ENCODE measurements at places on chromosomes 4 and X.

GRCh38 chr4:115918149-115918548 is 804.7 kb upstream of the NDST4 start:
- no peak for DNase-seq

GRCh38 chrX:134537179-134537955 is 77.4 kb downstream of the HPRT1 start:
- DNase-seq, result no peak

DNA sequence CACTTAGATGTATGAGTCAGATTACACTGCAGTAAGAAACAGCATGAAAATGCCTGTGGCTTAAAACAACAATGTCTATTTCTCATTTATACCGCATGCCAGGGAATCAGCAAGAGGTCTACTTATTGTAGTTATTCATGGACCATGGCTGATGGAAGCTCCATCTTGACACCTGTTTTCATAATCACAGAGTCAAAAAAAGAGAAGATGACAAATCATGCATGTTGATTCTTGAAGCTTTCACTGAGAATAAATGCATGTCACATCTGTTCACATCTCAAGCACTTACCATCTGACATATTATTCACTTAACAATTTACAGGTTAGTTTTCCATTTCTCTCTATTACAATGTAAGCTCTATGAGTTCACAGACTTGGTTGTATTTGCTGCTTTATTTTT is 194.2 kb upstream of the SLITRK2 start:
- no peak for DNase-seq

- no peak for DNase-seq
These were observed 140.2 kb upstream of the EDNRA start for GRCh38 chr4:147340591-147341120.

- no peak for DNase-seq
These were observed 449.1 kb downstream of the FAM133A start for GRCh38 chrX:94123062-94123461.

All from activated naive CD8-positive, alpha-beta T cell treated with anti-CD3 and anti-CD28 coated beads, Interleukin-2, amount 50 U/mL, for 16 hours (primary cell).